ENCODE measurements at places on chromosomes 11 and 22.

DNA sequence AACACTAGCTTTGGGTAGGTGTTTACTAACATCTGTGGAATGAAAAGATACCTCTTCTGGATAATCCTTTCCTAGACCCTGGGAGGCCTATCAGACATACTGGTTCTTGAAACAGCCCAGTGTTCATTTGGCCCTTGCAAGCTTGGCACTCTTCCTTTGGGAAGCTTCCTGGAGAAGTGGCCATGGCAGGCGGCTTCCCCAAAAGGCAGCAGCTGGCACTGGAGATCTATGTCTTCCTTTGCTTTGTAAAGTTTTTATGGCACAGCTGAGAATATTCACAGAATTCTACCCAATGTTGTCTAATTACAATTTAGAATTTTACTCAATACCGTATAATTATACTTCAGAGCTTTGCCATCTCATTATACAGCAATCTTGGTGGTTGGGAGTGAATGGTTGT lies 199.2 kb upstream of the C11orf87 start:
- no peak for DNase-seq

- DNase-seq, result no peak
Observed at GRCh38 chr11:126607776-126608541, 252.5 kb downstream of the ST3GAL4 start.

- no peak for DNase-seq
Observed at GRCh38 chr11:5527716-5528115, 11.2 kb upstream of the UBQLNL start.

DNA sequence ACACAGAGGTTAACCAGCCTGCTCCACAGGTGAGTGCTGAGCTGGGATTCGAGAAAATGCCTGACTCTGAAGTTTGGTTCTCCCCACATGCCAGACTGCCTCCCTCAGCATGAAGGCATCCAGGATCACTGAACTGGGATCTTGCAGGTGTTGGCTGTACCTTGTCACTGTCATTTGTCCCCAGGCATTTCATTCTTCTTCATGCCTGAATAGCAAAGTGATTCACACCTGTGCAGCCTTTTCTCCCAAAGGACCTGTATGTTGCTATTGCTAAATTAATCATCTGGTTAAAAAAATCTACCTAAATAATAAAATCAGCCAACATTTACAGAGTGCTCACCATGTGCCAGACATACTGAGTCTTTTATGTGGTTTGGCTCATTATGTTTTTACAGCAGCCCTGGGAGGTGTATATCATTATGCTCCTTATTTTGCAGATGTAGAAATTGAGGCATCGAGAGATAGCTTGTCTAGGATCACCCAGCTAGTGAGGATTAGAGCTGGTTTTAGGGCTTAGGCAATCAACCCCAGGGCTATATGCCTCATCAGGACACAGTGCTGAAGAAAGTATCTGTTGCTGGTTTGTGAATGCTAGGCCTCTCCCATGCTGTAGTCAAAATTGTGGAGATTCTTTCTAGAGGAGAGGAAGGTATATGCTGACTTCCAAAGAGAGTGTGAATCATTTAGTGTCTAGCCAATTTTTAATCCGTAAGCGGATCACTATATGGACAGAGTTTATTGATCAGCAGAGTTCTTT lies 204.4 kb downstream of the HIPK3 start:
- DNase-seq, result no peak

DNA sequence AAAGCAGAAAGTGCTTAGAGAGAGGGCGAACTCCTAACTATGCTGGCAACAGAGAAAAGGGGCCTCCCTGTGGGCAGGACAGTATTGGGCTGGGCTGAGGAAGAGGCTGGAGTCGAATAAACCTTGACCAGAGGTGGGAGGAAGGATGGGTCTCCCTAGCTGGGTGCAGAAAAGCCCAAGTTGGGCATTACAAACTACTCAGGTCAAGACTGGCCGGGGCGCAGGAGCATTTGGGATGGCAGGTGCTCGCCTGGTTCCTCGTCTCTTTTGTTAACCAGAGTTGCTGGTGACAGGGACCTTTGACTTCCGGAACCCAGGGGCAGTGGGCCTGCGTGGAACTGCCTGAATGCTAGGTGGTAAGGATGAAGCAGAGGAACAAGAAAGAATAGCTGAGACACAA lies 80.3 kb upstream of the SHISAL1 start:
- DNase-seq, result no peak

DNA sequence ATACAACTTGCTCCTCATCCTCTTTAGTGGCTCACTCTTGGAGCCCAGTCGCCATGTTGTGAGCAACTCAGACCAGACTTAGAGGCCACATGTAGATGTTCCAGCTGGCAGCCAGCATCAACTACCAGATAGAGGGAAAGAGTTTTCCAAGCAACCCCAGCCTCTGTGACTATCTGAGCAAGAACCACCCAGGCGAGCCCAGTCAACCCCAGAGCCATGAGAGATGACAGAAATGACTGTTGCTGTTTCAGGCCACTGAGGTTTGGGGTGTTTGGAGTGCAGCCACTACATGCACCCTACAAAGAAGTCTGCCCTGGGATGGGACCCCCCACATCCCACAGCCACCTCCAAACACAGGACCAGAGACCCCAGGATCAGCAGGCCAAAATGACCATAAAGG lies 24.8 kb upstream of the CLDN5 start:
- no peak for DNase-seq

GRCh38 chr22:36028646-36029405 lies at the start of gene RBFOX2:
Gene RBFOX2, minus strand, starts transcription at chr22:36028824. Its CDS starts 399 bp downstream, at chr22:36028425.
- DNase-seq, result peak; percentile 67

- DNase-seq, result no peak
Observed at GRCh38 chr22:37776639-37777005, 31.1 kb upstream of the GCAT start.

DNA sequence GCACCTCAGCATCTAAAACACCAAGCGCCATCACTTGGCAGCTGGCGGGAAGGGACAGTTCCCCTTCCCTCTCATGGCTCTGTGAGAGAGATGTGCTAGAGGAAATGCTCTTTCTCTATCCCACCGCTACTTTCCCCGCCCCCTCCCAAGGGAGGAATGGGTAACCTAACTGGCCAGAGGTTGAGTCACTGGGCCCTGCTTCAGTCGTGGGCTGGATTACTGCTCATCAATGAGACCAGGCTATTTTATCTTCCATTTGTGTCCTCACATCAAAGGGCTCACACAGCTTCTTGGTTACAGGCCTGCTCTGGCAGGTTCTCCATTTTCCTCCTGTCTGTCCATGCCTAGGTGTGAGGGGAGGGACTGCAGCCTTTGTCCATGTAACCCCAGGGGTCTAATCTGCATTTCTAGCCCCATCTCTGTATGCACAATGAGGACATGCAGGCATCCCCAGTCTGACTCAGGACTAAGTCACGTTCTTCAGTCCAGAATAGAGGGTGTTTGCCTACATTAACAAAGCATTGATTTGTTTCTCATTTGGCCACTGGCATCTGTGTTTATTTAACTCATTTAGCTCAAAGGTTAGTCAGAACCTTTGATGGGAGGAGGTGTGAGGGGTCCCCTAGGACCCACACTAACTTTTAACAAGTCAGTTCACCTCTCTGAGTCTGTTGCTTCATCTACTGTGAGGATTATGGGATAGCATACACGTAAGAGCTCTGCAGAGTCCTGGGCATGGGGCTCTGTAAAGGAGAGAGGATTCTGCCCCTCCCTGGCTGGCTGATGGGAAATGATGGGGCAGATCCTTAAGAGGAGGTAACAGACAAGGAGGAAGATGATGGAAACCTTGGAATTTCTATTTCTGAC lies 99.1 kb downstream of the XRRA1 start:
- DNase-seq, result no peak

- no peak for DNase-seq
Observed at GRCh38 chr11:114167355-114167754, 107.8 kb downstream of the ZBTB16 start.

DNA sequence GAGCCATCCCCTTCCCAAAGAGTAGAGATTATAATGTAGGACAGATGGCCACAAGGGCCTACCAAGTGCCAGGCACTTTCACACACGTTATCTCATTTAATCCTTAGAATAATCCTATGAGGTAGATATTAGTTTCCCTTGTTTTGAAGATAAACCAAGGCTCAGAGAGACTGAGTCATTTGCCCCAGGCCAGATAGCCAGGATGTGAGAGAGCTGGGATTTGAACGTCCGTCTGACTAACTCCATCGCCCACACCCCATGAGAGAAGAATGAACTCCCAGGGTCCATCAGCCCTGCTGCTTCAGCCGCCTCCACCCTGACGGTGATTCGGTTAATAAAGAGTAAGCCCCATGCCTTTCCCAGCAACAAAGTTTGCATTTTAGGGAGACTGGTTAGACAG lies 10.7 kb downstream of the PRG3 start:
- DNase-seq, result no peak

- DNase-seq, result no peak
Observed at GRCh38 chr22:29707471-29707870, 12.3 kb upstream of the CABP7 start.

- DNase-seq, result no peak
Observed at GRCh38 chr11:12846786-12847615, 162.1 kb upstream of the RASSF10 start.

DNA sequence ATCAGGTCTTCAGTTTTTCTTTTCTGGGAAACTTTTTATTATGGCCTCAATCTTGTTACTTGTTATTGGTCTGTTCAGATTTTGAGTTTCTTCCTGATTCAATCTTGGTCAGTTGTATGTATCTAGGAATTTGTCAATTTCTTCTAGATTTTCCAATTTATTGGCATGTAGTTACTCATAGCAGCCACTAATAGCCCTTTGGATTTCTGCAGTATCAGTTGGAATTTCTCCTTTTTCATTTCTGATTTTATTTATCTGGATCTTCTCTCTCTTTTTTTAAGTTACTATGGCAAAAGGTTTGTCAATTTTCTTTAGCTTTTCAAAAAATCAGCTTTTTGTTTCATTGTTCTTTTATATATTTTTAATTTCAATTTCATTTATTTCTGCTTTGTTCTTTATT lies 419.6 kb upstream of the KIRREL3 start:
- no peak for DNase-seq

GRCh38 chr22:19680911-19681862 lies 33.1 kb upstream of the SEPTIN5 start:
- DNase-seq, result peak; percentile 26

DNA sequence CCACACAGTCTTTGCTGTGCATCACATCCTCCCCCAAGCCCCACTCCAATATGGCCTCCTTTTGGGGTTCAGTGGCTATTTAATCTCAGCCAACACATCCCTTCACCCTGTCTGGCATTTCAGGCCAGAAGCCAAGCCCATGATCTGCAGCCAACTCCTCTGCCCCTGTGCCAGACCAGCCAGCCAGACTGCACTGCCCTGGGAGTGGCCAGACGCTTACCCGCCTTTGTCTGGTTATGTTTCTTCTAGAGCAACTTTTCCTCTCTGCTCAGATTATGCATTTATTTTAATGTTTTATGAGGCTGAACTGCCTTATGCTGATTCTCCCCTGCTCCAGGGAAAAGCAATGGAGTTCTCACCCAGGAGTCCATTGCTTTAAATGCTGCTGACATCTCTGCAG lies 206.7 kb upstream of the TBCEL start:
- DNase-seq, result no peak

- DNase-seq, result peak; percentile 60
Observed at GRCh38 chr11:61972672-61973475, 5.4 kb upstream of the FTH1 start.

- DNase-seq, result no peak
Observed at GRCh38 chr11:78313181-78313795, 104.3 kb downstream of the GAB2 start.

DNA sequence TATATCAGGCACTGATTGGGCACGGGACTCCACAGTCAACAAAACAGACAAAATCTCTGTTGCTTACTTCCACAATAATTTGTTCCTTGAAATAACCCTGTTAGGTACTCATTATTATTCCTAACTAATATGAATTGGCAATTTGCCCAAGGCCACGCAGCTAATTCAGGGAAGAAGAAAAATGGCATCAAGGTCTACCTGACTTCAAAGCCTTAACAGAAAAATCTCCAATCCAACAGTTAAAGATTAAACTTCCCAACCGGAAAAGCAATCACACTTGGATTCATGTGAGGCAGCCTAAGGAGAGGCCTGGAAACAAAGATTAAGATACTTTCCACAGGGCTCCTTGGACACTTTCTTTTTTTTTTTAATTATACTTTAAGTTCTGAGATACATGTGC lies 68.9 kb downstream of the PRCP start:
- DNase-seq, result no peak

DNA sequence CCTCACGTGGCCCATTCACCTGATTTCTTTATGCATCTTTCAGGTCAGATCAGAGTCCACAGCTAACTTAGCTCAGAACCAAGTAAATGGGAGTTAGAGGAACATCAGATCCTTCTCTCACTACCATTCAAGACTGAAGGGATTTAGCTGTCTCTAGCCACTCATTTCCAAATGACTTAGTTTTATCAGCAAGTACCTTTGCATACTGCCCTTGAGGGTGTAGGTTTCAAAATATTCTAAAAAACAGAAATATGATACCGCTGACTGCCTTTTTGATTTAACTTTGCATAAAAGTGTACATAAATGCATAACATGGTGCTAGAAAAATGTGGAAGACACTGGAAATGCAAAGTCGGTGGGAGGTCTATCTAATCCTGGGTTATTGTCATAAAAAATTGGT lies 500.6 kb upstream of the CHORDC1 start:
- no peak for DNase-seq

DNA sequence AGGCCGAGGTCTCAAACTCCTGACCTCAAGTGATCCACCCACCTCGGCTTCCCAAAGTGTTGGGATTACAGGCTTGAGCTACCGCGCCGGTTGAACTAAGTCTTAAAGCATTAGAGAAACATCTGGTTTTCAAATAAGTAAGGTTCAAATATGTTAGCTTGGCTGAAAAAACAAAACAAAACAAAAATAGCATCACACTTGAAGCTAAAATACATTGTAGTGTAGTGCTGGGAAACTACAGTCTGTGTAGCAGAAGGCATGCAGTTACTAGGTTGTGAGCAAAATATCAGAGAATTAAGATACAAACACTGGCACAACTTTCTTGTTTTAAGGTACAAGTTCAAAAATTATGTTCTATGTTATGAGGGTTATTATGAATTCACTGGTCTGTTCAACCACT lies 224.8 kb upstream of the CHORDC1 start:
- DNase-seq, result no peak

GRCh38 chr11:47108214-47108613 lies 68.5 kb downstream of the ARFGAP2 start:
- DNase-seq, result no peak

GRCh38 chr11:6319704-6320410 lies 444 bp downstream of the CAVIN3 start:
- peak; percentile 73 for DNase-seq

DNA sequence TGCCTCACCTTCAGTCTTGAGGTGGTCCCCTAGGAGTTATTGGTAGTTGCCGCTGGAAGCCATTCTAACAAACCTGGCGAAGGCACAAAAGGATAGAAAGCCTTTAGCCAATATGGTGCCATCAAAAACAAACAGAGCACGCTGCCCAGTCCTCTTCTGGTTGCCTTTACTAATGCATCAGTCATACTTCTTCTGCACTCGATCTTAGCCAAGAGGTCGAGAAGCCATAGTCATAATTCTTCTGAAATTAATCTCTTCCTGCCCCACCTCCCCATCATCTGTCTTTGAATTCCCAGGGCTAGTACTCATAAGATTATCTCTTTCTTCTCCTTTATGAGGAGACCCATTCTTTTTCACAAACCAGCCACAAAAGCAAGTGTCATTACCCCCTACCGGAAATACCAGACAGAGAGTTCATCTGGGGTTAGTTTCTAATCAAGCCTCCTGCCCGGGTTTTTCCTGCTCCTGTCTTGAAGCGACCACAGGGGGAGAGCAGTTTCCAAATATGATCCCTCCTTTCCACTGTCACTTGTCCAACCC lies 21.4 kb upstream of the EHF start:
- DNase-seq, result no peak

GRCh38 chr22:41425660-41426365 lies 20.8 kb downstream of the TOB2 start:
- peak; percentile 58 for DNase-seq
